ENCODE measurements at places on chromosomes 1 and 21. TPM values are rescaled to one million over a fixed set of nuclear protein-coding genes. Genes with fewer than 3 reads are reported as not detected.

PTGFR gene
- total RNA-seq = 0.14 TPM

- peak; percentile 2 for DNase-seq
These were observed 272.0 kb downstream of the BRINP3 start for GRCh38 chr1:190205713-190206112.

DNA sequence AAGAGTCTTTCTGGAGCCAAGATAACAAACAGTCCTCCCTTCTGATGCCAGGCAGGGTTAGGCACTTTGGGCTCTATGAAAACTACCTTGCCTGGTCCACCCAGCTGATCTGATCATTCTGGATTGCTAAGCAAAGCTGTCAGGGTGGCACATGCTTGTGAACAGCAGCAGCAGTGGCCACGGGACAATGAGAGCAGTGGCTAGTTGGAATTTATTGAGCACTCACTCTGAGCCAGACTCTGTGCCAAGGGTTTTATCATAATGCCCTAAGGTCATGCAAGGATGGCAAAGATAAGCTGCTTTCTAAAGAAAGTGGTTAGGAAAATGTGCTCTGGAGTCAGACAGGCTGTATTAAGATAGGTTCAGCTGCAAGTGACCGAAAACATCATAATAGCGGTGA is 390.4 kb upstream of the VAMP3 start:
- DNase-seq = peak; percentile 65

GRCh38 chr1:35931446-35932157 is 697 bp downstream of the AGO3 start:
- DNase-seq = peak; percentile 51

LAMB3 gene
- 3.1 TPM for total RNA-seq

DNA sequence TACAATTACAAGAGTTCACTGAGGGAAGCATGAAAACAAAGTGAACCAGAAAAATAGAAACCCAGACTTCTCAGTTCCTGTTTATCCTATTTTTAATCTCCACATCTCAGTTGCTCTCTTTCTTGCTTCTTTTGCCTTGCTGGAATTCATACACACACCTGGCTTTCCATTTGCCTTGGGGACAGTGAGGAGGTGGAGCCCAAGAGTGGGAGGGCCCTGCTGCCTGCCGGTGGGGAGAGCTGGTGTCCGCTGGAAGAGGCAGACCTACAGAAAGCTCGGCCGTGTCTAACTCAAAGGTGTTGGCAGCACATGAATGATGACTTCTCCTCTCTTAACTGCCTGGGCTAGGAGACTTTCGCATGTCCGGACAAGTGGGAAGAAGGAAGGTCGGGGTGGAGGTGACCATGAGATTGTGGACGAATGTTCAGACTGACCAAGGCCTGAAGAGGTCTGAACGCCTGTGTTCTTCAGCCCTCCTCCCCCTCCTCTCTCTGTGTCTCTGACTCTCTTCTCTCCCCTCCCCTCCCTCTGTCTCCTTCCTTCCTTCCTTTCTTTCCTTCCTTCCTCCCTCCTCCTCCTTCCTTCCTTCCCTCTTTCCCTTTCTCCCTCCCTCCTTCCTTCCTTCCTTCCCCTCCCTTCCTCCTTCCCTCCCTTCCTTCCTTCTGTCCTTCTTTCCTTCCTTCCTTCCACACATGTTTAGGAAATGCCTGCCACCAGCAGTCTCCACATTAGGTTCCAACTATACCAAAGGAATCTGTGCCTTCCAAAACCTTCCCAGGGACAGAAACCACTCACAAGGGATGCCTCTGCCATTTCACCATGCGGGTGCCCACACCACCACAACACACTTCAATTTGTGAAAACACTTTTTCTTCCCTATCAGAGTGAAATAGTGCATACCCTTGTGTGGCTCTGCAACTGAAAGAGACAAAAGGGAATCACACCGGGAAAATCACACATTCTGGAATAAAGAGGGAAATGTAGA is 157.3 kb upstream of the RUNX1 start:
- DNase-seq = peak; percentile 84

GRCh38 chr1:160624464-160624863 is 22.4 kb downstream of the SLAMF1 start:
- no peak for DNase-seq

Measured in endothelial cell of umbilical vein (primary cell).